ENCODE measurements at places on chromosomes 6 and 20.

DNA sequence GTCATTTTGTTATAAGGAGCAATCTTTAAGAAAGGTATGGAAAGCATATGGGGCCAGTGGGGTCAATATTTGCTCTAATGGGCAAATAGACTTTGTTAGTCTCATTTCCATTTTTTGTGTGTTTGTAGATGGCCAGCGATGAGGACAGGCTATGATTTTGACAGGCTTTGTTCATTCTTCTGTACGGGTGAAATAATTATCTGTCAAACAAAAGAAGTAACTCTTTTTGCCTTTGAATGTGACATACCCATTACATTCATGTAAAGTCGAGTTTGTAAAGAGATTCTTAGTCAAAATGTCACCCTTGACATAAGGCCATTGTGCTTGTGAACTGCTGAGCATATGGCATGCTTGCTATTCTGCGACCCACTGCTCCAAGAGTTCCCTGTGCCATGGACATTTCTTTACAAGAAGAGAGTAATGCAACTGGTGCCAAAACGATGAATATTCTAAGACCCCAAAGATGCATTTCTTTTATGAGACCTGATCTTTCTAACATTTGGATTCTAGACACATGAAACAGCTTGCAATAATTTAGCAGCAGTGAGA, 38.2 kb upstream of the JAG1 start:
- DNase-seq = no peak

DNA sequence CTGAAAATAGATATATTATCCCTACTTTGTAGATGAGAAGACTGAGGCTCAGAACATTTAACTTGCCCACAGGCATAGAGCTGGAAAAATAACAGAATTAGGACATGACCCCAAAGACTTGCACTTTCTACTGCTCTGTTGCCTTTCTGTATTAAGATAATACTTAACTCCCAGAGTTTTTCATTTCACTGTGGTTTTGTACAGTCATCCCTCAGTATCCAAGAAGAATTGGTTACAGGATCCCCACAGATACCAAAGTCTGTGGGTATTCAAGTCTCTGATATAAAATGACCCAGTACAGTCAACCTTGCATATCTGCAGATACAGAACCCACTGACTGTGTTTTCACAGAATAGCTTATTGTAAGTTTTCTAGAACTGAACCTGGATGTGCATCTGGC, 16.8 kb downstream of the MRS2 start:
- no peak for DNase-seq

DNA sequence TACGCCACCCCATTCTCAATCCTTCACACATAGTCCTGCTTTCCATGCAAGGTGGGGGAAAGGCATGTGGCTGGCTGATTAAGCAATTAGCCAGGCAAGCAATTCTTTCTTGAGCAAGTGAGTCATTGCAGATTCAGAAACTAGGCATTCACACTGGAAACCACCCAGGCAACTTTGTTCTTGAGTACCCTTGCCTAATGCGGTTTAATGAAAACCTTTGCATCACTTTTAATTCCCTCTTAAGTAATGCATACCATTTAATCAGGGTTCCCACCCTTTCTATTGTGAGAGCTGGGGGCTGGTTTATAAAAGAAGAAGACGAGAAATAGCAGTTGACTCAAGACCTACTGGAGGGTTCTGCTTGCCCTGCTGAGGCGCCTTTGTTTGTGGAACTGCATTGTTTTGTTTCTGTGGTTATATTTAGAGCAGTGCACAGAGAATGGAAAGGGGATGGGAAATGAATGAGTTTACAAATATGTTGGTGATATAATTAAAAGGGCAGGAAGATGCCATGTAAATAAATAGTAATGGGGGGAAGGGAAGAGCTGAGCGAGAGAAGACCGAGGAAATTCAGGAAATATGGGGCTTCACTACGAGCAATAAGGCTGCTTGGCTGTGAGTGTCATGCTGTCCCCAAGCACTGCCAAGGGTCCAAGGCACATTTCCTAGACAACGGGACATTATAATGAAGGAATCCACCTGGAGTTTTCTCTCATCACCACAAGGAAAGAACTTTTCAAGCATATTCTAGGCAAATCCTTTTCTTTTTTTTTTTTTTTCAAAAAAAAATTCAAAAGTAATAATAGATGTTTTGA, 48.8 kb upstream of the TSHZ2 start:
- no peak for DNase-seq

DNA sequence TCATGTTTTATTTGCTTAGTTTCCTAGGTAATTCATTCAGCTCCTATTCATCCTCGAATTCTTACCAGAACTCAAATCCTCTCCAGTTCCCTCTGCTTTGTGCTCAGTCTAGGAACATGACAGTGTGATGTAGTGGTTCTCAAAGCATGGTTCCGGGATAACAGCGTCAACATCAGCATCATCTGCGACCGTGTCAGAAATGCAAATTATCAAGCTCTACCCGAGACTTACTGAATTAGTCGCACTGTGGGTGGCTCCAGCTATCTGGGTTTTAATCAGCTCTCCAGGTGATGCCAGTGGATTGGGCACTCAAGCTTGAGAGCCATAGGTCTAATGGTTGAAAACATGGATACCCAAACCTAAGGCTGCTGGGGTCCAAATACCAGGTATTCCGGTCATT, 7.7 kb upstream of the STK35 start:
- DNase-seq = no peak

DNA sequence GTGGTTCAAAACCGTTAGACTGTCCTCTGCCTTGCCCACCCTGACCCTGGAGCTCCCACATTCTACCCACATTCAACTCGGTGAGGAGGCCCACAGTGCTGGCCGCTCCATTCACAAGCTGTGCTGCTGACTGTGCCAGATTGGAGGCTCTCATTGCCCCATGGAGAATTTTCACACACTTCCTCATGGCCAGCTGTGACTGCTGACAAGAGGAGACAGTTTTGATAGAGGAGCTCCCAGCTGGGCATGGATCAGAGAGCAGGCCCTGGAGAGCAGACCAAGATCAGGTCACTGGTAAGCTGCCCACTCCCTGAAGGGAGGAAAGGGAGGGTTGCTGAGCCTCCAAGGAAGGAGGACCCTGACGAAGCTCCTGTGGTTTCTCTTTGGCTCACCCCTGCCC, 246.1 kb upstream of the RIN2 start:
- no peak for DNase-seq

GRCh38 chr6:8837343-8837742, 402.0 kb upstream of the SLC35B3 start:
- DNase-seq = no peak

DNA sequence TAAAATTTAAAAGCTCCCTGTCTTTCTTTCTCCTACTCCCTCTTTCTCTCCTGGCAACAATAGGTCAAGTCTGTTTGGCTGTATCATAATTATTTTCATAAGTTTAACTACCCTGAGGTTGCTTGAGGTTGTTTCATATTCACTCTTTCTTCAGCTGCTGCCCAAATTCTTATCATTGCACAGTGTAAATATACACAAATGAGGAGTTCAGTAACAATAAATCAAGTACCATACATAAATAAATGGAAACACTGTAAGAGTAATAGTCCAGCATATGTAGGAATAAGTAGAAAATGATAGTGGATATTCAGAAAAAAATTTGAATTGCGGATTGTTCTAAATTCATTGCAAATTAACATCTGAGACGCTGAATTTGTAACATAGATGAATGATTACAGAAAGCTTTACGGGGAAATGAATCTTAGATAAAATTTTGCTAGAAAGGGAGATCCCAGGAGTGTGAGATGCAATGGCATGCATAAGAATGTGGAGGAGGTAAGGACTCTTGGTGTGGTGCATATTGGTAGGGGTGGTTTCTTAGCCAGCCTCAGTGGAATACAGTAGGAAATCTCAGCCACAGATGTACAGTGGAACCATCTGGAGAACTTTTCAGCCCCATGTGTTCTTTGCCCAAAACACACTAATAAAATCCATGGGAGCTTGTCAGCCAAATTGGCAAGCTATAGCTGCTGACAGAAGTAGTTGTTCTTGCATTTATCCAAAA, 480.7 kb downstream of the HTR1B start:
- no peak for DNase-seq

DNA sequence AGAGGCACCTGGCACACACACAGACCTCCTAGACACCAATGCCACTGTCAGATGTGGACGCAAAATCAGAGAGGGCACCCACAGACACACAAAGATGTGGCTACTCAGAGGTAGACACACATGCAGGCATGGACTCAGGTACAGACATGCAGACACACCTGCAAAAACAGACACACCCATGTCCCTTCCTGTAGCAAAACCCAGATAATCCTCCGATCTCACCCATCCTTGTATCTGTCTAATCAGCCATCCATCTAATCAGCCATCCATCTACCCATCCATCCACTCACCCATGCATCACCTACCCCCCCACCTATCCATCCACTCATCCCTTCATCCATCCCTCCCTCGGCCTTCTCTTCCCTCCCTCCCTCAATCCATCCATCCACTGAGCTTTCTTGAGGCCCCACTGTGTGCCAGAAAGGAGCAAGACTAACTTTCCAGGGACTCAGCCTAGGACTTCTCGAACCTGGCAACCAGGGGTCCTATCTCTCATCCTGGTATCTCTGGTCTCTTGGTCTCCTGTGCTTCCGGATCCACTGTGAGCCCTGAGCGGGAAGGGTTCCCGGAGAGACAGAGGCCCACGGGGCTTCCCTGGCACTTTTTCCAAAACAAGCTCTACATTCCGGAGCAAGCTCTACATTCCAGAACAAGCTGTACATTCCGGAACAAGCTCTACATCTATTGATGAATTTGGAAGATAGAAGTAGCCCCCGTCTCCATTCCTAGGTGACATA, 1.1 kb upstream of the TGM2 start:
- DNase-seq = no peak

- no peak for DNase-seq
These were observed 61.4 kb downstream of the IL22RA2 start for GRCh38 chr6:137112067-137112355.
